ENCODE measurements at places on chromosomes 5 and 9.

GRCh38 chr5:60672693-60673264 is 27.2 kb downstream of the DEPDC1B start:
- no peak for DNase-seq

GRCh38 chr5:634191-634590 is 22.1 kb downstream of the CEP72 start:
- no peak for DNase-seq

DNA sequence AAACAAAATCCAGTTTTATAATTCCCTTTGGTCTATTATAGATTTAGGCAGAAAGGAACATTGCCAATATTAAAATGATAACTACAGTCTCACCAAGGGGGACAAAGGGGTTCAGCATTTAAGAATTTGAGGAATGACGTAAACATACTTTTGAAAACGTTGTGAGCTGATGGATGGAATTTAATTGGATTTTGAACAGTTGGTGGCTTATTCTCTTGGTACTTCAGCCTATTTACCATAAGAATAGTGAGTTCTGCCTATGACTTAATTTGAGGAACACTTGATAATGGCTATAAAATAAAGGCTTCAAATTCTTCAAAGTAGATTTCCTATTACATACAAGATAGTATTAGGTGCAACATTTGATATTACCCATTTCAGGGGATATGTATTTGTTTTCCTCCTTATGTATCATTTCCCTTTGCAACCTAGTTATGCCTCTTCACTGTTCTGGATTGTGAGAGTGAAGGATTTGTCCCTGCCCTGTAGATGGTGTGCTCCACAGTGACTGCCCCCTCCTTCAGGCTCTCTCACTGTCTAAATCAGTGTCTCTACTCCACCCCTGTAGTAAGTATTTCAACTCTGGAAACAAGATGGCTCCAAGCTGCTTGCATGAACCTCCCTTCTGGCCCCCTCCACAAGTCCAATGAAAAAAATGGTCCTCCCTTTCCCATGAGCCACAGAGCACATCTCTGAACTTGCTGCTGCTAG is 225.6 kb downstream of the ARHGEF28 start:
- no peak for DNase-seq

GRCh38 chr9:27086818-27087680 is 22.0 kb upstream of the TEK start:
- no peak for DNase-seq

GRCh38 chr9:88786291-88787079 is 204.8 kb upstream of the S1PR3 start:
- no peak for DNase-seq

DNA sequence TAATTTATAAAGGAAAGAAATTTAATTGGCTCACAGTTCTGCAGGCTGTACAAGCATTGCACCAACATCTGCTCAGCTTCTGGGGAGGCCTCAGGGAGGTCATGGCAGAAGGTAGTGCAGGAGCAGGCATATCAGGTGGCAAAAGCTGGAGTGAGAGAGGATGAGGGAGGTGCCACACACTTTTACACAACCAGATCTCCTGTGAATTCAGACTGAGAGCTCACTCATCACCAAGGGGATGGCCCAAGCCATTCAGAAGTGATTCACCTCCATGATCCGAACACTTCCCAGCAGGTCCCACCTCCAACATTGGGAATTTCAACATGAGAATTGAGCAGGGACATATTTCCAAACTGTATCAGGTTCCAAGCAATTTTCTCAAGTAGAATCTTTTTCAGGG is 84.7 kb upstream of the BRINP1 start:
- DNase-seq: no peak
